ENCODE measurements at places on chromosomes 1 and 21.

DNA sequence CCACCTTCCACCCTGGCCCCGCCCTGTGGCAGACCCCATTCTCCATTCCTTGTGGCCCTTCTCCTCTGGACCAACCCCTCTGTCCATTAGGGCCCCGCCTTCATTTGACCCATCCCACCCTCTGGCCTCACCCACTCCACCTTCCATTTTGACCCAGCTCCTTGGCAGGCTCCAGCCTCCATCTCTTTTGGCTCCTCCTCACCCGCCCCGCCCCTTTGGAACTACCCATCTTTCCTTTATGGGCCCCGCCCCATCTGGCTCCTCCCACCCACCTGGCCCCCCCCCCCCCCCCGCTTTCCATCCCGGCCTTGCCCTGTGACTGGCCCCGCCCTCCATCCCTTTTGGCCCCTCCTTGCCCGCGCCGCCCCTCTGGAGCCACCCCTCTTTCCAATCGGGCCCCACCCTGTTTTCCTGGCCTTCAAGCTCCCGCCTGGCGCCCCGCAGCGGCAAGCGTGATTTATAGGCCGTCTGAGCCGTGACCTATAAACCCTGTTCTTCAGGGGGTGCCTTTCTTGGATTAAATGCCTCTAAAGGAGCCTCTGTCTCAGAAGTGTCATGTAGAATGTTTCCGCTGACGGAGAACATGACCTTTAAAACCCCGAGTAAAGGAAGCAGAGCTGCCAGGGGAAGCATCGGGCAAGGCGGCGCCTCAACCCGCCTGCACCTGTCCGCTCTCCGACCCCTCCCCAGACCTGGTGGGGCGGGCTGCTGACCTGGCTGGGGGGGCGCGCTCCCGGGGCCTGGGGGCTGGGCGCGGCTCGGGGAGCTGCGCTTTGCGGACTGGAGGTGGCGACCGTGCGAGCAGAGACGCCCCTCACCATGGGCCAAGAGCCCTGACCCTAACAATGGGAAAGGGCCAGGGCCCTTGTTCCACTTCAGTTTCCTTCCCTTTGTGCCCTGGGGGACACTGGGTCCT, 178.0 kb downstream of the CAMTA1 start:
- DNase-seq = peak; percentile 98

DNA sequence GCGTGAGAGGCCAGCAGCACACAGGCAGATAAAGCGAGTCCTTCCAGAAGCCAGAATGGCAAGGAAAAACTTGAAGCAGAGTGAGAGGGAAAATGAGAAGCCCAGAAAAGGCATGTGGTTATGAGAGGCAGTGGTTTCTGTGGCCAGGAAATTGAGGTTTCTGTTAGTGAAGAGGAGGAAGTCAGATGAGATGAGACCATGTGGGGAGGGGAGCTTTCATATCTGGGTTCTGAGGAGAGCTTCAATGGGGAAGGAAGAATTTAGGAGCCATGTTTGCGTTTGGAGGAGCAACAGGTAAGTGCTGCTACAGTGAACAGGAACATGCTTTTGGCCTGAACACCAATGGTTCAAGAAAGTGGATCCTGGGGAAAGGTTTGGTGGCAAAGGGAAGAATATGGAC, 6.1 kb upstream of the CD1A start:
- DNase-seq = no peak

DNA sequence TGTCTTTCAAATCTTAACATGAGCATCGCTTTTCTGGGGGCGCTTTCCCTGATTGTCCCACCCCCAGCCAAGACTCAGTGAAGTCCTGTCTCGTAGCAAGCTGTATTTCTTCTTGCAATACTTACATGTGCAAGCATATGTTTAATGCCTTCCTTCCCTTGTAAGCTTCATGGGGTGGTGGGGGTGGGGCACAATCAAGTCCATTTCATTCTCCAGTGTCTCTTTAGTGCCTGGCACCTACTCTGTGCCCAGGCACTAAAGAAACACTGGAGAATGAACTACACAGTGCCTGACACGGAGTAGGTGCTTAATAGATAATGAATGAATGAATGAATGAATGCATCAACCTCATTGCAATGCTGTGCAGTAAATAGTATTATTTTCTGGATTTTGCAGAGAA, 143.1 kb downstream of the PLPP3 start:
- no peak for DNase-seq

DNA sequence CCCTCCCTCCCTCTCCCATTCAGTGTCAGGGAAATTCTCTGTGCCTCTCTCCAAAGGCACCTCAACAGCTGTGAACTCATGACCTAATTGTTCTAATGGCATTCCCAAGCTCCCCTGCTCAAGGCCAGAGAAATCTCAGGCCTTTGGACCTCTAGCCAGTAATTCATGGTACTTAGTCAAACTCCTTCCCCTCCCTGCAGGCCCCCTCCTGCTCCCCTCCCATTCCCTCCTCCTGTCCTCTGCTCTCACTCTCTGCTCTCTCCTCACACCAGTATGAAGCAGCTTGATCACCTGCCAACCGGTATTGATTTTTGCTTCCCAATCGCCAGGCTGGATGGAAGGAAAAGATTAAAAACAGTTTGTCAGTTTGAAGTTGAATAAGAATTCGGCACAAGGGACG, 370.5 kb upstream of the PBX1 start:
- DNase-seq = no peak

DNA sequence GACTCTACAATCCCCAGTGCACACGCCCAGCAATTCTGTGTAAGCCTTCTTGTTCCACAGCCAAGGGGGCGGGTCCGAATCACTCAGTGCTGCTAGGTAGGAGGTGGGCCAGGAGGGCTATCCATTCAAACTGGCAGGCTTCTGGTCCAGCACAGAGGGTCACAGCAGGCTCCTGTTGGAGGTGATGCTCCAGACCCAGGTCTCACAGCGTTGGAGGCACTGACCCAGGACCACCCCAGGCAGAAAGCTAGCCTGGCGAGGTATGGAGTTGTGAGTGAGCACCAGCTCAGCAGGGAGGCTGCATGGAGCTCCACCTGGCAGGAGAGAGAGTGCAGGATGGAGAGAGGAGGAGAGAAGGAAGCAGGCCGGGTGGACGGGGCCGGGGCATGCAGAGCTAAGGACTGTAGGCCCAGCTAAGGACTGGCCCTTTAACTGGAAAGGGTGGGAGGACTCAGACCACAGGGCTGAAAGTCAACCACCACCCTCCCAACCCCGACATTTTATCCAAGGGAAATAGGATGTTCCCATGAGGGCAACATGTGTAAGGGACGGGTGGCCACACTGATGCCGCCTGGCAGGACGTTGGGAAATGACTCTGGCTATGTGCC, 38.7 kb downstream of the GPR161 start:
- no peak for DNase-seq

Measured in NCI-H1105 (cell line).